ENCODE measurements at places on chromosomes 6 and 20. TPM values are rescaled to one million over a fixed set of nuclear protein-coding genes. Genes with fewer than 3 reads are reported as not detected.

- DNase-seq, result peak; percentile 90
These were observed 332.9 kb upstream of the PRDM1 start for GRCh38 chr6:105753207-105753606.

- no peak for DNase-seq
These were observed 912 bp upstream of the SENP6 start for GRCh38 chr6:75600768-75601167.

DNA sequence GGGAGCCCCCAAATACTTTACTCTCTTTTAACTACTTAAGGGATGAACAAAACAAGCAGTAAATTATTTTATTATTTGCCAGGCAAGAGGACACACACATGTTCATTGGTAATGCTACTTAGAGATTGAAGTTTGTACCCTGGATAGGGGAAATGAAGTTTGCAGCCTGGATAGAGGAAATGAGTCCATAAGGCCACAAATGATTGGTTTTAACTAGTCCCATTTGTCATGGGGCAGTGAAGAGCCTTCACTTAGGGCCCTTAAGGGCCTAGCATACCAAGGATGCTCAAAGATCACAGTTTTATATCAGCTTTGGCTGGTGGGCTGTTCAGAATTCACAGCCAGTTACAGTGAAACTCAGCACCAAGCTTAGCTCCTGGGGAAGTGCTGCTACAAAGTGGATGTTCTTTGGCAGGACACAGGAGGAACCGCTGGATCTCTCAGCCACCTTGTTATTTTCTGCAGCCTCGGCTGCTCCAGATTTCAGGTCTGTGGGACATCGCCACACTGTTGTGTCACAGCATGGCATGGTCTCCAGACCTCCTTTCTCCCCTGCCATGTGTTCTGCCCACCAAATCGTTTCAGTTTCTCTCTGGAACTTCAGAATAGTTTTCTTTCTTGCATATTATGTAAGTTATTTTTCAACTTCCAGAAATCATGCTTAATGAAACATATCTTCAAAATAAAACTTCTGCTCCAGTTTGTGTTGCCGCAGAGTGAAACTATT is 41.8 kb downstream of the NCOA7 start:
- DNase-seq, result no peak

- no peak for DNase-seq
These were observed 144.9 kb downstream of the SOX4 start for GRCh38 chr6:21738180-21739094.

GRCh38 chr6:11025921-11026635 is 18.0 kb downstream of the ELOVL2 start:
- DNase-seq, result no peak

- DNase-seq, result no peak
These were observed 5.8 kb upstream of the PACSIN1 start for GRCh38 chr6:34459899-34460593.

GRCh38 chr20:34537651-34538050 is 20.9 kb upstream of the MAP1LC3A start:
- no peak for DNase-seq

GRCh38 chr6:89623749-89624148 is 14.8 kb downstream of the LYRM2 start:
- no peak for DNase-seq

GRCh38 chr6:126886106-126886505 is 232.4 kb upstream of the RSPO3 start:
- no peak for DNase-seq

- no peak for DNase-seq
These were observed 642 bp downstream of the EEF1A2 start for GRCh38 chr20:63497946-63498935.

GRCh38 chr6:54971825-54972224 is 125.3 kb downstream of the FAM83B start:
- DNase-seq, result no peak

DNA sequence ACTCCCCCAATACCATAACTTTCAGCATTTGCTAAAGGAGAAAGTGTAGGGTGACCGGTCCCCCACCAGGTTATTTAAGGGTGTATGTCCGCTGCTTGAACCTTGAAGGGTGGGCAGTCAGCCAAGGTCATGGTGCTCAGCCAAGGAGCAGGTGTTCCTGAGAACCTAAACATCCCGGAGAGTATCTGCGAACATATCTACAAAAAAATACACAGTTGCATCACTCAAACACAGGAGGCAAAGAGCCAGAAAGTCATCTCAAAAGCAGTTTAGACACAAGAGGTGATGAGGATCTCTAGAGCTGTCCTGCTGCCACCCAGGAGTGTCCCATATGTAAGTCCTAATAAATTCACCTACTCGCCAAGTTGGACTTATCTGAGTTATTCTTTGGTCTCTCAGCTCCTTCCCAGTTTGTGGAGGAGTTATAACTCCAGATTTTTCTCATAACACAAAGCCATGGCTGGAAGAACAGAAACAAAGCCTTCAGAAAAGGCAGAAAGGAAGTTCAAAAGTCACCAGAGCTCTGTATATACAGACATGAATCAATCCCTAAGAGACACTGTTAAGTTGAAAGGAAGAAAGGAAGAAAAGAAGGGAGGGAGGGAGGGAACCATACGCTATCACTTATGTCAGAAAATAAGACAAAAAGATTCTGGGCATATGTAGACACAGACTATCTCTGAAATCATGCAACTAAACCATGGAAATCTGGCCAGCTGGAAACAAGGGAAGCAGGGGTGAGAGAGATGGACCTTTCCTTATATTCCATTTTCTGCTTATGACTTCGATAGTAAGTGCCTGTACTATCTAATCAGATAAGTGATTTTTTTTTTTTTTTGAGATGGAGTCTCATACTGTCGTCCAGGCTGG is 11.3 kb downstream of the MBOAT1 start:
- DNase-seq, result no peak

DNA sequence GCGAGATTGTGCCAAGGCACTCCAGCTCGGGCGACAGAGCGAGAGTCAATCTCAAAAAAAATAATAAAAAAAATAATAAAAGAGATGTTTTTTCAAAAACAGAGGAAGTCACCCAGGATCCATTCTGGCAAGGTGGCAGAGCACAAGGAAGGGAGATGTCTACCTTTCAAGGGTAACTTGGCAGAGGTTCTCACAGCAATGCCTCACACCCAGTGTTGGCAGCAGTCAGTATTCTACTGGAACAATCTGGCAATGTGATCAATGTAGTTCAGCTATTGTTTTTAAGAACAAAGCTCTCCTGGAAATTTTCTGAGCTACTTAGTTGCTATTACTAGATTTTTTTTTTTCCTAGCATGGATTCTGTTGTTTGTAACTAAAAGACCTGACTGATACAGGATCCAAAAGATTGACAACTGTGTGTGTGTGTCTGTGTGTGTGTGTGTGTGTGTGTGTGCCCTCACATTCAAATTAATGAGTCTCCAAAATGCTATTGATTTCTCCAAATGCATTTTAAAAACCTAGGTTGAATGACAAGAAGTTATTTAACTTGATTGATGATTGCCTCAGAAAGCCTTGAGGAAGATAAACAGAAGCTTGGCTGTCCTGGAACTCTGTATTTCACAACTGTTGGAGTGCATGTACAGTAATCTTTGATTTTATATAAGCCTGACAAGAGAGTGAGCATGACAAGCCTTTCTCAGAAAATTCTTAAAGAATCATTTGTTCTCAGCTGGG is 114.1 kb upstream of the RREB1 start:
- DNase-seq, result no peak

DNA sequence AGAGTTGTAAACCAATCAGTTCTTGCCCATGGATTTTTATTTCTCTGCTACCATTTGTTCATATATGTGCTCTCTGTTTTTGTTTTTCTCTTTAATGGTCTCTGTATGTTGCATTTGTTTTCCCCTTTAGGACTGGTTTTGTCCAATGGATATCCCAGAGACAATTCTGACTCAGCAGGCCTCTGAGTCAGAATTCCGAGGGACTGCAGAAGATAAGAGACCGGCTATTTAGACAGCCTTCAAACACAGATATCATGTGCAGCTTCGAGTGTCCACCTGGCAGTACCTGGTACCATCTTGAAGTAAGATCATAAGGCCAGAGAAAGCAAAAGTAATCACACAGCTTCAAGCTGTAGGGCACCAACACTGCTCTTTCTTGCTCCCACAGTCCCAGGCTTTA is 125.5 kb downstream of the ELOVL4 start:
- DNase-seq, result no peak

- DNase-seq, result no peak
These were observed 60.4 kb upstream of the ARMH2 start for GRCh38 chr6:24859132-24859531.

GRCh38 chr20:50848846-50849673 is 54.2 kb downstream of the BCAS4 start:
- no peak for DNase-seq

MYCT1 gene
- total RNA-seq, result 3.7 TPM

LRRN4 gene
- not detected for total RNA-seq

ENPP5 gene
- total RNA-seq, result 3.4 TPM

GSTA1 gene
- total RNA-seq, result 0.50 TPM

NRSN1 gene
- 0.45 TPM for total RNA-seq

CLPSL1 gene
- total RNA-seq, result not detected

Data from left colon (tissue), 2 donors.